Activated naive CD8-positive, alpha-beta T cell treated with anti-CD3 and anti-CD28 coated beads, Interleukin-2, amount 10 ng/mL, durations not matched to agents 7 days and 5 days (primary cell): ENCODE measurements at places on chromosomes 16 and 17. TPM values are rescaled to one million over a fixed set of nuclear protein-coding genes. Genes with fewer than 3 reads are reported as not detected.

- no peak for DNase-seq
Observed at GRCh38 chr17:21184570-21184969, 29.4 kb downstream of the TMEM11 start.

DNA sequence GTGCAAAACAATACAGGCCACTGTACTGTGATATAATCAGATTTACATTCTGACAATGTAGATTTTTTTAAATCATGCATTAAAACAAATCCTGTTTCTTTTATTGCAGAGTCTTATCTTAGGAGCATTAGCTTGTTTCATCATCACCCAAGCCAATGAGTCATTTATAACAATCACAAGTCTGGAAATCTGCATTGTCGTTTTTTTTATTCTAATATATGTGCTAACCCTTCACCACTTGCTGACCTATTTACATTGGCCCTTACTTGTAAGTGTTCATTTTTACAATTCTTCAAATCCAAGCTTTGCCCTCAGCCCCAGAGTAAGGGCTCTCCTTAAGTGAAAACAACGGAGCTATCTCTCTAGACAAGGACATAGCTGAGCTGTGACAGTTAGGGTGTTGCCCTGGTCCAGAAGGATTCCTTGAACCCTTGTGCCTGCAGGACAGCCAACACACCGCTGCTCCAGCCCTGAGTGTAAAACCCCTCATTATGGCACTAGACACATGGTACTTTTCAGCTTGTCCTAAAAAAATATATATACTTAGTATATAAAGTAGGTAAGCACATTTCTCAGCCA is 3.7 kb downstream of the CMTM1 start:
- no peak for DNase-seq

DNA sequence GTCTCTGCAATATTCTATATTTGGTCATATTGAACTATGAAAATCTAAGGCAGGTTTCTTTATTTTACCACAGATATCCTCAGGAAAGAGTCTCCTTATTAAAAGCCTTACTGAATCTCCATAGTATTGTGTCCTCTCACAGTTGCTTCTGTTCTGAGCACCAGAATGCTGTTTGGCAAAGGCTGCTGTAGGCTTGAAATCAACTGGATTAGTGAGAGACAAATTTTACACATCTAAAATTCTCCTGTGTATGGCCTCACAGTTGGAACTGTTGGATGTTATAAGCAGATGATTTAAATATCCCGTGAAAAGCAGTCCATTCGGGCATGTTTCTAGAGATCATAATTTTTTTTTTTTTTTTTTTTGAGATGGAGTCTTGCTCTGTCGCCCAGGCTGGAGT is 9.5 kb downstream of the CLTC start:
- DNase-seq = no peak

The NT5C gene
- total RNA-seq = 70.8 TPM

The MYH1 gene
- total RNA-seq = not detected
